HTR-8/SVneo (cell line): ENCODE measurements at places on chromosomes 6 and 20.

GRCh38 chr6:37582306-37582705, 82.6 kb upstream of the CCDC167 start:
- no peak for DNase-seq

- no peak for DNase-seq
Observed at GRCh38 chr6:25682324-25682723, 30.3 kb downstream of the SCGN start.

DNA sequence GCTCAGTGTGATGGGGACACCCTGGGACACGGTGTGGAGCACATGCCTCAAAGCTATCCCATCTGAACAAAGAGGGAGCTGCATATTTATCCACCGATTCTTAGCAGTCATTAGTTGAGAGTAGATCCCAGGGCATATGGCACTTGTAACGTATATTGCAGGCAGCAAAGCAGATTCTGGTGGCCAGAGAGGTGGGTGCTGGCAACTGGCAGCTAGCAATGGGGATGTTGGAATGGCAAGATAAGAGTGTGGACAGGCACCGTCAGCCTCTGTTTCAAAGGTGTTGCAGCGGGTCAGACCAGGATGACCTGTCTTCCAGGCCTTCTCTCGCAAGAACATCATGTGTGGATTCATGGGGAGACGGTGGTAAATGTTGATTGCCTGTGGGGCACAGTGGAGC, 287.8 kb upstream of the RNF24 start:
- no peak for DNase-seq

- no peak for DNase-seq
Observed at GRCh38 chr6:160305926-160306713, 42.1 kb upstream of the SLC22A3 start.

DNA sequence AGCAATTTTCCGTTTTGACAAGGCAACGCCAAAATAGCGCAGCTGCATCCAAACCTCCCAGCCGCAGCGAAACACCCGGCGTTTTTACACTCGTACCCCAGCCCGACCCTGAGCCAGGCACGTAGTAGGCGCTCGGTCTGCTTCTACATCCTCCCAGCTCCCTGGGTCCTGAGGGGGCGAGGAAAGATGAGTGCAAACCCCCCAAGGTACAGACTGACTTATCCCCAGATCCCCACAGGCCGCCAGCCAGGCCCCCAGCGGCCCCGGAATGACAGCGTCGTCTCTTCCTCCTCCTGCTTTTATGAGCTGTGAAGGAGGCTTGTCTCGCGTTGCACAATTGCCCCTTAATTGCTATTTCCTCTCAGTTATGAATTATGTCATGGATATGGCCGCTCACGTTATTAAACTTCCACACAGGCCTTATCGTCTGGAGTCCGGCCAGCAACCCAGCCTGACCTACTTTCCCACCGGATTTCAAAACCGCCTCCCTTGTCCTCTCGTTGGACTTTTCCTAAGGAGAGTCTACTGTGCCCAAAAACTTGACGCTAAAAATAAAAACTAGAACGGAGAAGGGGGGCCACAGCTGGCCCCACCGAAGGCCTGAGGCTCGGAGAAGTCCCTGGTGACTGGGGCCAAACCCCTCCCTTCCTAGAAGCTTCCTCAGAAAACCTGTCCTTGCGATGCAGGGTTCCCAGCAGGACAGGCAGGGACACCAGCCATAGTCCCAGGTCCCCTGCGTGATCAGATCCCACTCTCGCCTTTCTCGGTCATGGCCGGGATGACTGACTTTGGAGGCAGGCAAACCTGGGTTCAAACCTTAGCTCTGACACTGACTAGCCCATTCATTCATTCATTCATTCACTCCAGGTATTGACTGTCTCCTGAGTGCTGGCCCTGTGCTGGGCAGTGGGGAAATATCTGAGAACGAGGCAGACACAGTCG, 130.9 kb upstream of the PTPN1 start:
- peak; percentile 64 for DNase-seq

GRCh38 chr20:5945963-5946362, 4.4 kb downstream of the TRMT6 start:
- no peak for DNase-seq

DNA sequence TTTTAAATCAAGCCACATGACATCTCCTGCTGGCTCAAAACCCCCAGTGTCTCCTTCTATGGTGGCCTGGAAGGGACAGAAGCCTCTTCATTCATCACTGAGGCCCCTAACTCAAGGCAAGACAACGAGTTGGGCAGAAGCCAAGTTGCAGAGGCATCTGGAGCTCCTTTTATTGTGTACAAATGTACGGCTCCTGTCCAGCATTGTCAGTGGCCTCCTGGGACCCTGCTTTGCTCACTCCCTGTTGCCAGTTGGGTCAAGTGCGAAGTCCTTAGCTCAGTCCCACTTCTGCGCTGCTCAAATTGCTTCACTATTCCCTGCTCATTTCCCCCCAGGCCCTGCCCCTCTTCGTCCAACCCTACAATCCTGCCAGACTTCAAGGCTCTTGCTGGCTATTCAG, 181.2 kb upstream of the PMEPA1 start:
- no peak for DNase-seq

DNA sequence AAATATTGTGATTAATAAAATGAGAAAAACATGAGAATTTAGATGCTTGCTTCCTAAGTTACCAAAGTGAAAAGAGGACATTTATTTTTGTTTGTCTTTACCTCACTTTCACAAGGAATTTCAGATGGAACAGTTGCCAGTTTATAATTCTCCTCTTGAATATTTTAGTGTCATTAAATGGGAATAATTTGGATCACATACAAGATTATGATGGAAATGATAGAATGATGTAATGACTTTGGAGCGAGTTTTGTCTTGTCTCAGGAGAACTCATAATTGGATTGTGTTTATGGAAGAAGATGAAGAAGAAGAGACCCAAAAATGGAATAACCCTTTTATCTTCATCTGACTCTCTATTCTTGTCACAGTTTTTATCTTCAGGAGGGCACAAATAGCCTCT, 172.9 kb upstream of the FLRT3 start:
- no peak for DNase-seq

- no peak for DNase-seq
Observed at GRCh38 chr6:7045746-7046145, 62.0 kb upstream of the RREB1 start.

GRCh38 chr6:138896104-138896756, 91.8 kb downstream of the REPS1 start:
- no peak for DNase-seq

GRCh38 chr6:21402368-21402767, 191.2 kb upstream of the SOX4 start:
- DNase-seq, result no peak

DNA sequence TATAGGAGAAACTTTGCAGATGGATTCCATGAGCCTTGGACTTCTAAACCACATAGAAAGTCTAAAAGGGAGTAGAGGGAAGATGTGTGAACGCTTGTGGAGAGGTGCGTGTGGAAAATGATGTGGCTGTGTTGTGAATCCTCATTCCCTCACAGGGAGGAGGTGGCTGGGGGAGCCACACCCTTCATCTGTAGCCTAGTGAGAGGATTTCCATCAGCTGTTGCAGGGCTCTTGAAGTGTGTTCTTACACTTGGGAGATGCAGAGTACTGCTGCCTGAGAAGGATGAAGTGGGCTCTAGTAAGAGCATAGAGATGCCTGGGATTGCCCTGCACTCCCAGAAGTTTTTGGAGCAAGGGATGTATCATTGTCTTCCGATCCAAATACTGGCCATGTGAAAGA, 279.6 kb downstream of the QKI start:
- DNase-seq, result no peak

DNA sequence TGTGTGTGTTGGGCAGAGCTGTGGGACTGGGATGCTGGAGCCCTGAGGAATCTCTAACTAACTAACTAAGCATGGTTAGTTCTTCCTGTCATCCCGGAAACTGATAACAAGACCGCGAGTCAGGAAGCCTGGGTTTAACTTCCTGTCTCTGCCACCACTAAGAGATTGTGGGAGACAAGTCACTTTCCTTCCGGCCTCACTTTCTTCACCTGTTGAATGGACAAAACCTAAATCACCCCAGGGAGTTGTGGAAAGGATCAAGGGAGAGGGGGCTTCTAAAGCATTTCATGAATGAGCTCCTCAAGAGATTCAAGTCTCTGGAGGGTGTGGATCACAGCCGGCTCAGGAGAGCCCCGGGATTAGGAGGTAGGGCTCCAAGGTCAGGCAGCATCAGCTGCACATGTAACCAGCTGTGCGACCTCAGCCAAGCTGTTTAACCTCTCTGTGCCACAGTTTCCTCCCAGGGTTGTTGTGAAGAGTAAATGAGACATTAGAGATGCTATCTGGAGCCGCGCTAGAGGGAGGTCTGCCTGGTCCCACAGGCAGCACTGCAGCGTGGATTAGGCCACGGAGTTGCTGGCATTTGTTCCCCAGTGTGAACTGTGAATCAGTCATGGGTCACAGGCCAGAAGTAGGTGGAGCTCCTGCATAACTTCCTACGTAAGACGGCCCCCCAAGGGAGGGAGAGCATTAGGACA, 105.1 kb downstream of the TOX2 start:
- no peak for DNase-seq

DNA sequence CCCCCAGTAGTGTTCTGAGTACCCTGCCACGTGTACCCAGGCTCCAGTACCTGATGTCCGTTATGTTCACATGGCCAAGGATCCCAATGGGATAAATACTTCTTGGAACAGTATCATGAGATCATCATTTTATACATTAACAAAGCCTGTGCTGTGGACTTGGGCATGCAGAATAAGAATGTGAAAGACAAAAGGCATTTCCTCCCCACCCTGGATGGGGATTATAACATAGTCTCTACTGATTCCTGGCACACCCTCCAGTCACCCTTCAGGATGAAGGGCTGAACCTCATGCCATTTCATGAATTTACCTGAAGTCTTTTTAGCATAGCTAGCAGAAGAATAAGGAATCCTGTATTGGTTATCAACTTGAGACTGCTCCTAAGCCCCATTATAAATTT, 2.8 kb downstream of the TNFRSF21 start:
- no peak for DNase-seq

GRCh38 chr6:24621626-24622289, 24.2 kb downstream of the KIAA0319 start:
- no peak for DNase-seq

- DNase-seq, result no peak
Observed at GRCh38 chr20:16865406-16865805, 117.2 kb downstream of the OTOR start.

- no peak for DNase-seq
Observed at GRCh38 chr6:146889303-146889702, 290.5 kb downstream of the ADGB start.

DNA sequence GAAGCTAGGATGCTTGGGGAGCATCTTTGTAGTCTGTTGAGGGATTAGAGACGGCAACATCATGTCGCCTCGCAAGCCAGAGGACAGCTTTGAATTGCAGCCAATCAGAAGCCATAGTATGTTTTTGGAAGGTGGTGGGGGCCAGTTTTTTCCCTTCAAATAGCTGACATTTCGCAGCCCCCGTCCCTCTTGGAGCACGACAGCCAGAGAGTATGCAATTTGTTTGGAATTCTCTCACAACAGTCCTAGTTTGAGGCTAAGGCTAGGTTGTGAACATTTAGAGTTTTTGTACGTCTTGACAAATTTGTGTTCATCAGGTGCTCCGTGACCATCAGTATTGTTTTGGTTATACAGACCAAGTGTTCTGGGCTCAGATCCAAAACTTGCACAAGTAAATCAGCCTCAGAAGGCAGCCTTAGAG, 83.3 kb downstream of the PLCB1 start:
- no peak for DNase-seq

- no peak for DNase-seq
Observed at GRCh38 chr6:45637611-45638257, 260.0 kb upstream of the SUPT3H start.

GRCh38 chr20:25227317-25227831, 20.5 kb upstream of the PYGB start:
- DNase-seq, result no peak

GRCh38 chr6:93036835-93037234, 382.5 kb downstream of the EPHA7 start:
- DNase-seq, result no peak

GRCh38 chr6:113120582-113121285, 736.4 kb upstream of the MARCKS start:
- DNase-seq, result peak; percentile 28

- no peak for DNase-seq
Observed at GRCh38 chr20:19605786-19606485, 152.1 kb upstream of the RIN2 start.

DNA sequence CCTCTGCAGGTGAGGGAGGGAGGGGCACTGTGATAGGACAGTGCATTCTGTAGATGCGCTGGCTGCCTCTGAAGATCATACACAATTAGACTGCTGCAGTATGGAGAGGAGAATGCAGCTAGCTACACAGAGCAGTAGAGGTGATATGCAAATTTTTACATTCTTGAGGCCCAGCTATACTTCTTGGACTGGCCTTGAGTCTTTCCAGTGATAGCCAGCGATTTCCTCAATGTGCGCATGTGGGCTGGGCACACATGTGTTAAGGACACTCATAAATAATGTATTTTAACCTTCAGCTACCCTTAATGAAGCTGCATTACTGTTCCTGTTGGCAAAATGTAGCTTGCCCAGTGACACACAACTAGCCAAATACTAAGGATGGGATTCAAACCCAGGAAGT, 19.0 kb downstream of the TTPAL start:
- no peak for DNase-seq

- no peak for DNase-seq
Observed at GRCh38 chr6:105594821-105595220, 191.9 kb upstream of the PREP start.

DNA sequence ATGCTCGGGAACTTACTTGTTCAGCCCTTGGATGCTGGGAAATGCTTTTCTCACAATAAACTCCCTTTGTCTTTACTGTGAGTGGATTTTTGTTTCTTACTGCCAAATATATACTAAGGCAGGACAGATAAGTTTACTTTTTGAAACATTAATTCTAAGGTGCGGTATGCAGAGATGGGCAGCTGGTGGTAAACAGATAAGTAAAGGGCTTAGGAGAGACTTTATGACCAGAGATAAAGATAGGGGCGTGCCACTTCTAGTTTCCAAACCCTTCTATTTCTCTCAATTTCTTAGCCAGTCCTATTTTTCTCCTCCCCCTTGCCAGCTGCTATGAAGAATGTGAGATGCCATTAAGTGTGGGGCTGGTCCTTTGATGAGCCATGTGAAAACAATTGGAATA, 16.3 kb downstream of the SAMD3 start:
- DNase-seq, result no peak

DNA sequence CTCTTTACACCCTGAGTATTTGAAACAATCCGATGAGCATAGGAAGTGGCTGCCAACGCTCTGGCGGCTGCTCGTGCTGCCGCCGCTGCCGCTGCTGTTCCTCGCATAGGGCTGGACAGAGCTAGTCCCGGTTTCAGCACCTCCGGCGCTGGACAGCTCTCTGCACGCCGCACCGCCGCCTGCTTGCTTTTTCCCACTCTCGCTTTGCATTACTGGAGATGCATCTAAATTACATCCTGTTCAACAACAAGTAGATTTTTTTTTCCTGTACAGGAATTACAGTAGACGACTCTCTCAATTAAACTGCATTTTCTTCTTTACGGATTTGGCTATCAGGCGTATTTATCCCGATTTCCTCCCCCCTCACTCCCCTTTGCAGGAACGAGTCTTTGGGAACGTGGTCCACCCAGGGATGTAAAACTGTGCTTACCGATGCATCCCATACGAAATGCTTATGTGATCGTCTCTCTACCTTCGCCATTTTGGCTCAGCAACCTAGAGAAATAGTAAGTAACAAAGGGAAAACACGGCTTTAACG, 563.8 kb downstream of the LMBRD1 start:
- peak; percentile 32 for DNase-seq
